PC-3 (cell line): ENCODE measurements at places on chromosomes 7 and 10. TPM values are rescaled to one million over a fixed set of nuclear protein-coding genes. Genes with fewer than 3 reads are reported as not detected.

THSD7A gene
- 0.04 and 0.06 TPM in 2 replicates for total RNA-seq

ADAMTS14 gene
- total RNA-seq: 0.91 and 1.4 TPM in 2 replicates

ZNF273 gene
- total RNA-seq: 5.7 and 7.6 TPM in 2 replicates

LRRC17 gene
- 0.11 TPM in 1 of 2 replicates, not detected in the other for total RNA-seq
